Renal pelvis (tissue), 12 donors: ENCODE measurements at places on chromosomes 7 and 10. TPM values are rescaled to one million over a fixed set of nuclear protein-coding genes. Genes with fewer than 3 reads are reported as not detected.

GRCh38 chr10:74589226-74589673 is 237.2 kb upstream of the KAT6B start:
- DNase-seq: peak; percentile 85

GRCh38 chr10:111290649-111291048 is 213.8 kb downstream of the ADRA2A start:
- DNase-seq: no peak

GRCh38 chr7:36047091-36047658 is 105.9 kb upstream of the EEPD1 start:
- no peak for DNase-seq

DNA sequence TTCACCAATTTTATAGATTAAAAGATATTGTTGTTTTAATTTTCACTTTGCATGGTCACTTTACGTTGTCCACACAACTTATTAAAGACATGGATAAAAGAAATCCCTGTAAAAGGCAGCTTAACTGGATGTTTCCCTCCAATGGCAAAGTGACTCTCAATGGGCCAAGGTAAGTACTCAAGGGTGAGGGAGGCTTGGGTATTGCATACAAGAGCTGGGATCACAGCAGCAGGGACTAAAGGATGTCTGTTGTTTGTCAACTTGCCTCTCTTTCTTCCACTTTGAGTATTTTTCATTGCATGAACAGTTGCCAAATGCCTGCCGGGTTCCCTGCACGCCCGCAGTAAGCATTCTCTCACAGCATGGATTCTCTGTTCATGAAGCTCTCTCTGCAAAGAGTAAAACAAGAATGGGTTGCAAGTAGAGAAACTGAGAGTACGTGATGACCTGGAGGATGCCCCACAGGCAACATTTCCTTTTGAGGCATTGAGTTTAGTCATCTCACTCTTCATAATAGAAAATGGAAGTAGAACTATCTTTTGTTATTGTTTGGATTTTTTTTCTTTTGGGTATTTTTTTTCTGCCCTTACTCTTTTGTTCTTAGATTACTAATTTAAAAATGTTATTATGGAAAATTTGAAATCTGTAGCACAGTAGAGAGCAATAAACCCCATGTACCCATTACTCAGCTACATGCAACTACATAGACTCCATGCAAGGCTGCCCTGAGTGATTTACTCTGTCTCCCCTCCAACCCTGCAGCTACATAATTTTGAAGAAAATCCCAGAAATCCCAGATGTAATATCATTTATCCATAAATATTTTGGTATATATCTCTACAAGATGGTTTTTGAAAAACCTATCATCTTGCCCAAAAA is 26.3 kb downstream of the GPR141 start:
- DNase-seq: no peak

DNA sequence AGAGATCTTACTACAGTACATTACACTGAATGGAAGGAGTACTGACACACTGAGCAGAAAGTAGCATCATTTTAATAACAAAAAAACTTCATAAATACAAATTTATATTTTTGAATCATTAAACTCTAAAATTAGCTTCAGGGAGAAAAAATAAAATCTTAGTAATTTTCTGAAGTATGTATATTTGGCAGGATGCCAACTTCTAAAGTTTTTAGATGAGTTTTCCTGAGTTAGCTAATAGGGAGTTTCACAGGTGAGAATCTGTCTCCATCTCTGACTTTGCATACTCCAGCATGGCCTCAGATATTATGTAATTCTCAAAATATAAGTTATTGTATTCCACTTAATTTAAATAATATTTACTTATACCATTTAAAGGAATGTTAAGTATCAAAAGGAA is 673.2 kb upstream of the PCDH15 start:
- no peak for DNase-seq

DNA sequence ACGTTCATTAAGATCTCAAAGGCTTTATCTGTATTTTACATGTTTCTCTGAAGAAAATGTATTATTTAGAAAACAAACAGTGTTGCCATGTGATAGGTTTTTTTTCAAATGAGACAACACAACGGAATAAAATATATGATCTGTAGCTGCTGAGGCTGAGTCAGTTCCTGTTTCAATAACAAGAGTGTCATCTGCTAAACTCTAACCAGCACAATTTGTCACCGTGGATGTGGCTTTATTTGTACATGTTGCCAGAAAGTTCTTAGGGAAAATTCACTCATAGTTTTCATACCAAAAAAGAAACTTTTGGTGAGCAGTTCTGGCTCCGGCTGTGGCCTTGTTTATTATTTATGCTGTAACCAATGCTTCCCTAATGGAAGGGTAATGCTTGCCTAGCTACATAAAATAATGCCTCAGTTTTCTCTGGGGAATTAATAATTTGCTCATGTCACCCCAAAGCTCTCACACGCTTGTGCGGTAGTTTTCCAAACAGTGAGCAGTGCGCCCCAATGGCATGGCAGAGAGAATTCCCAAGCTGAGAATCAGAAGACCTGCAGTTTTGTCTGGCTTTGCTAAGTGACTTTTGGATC is 20.3 kb upstream of the KLF6 start:
- no peak for DNase-seq

DNA sequence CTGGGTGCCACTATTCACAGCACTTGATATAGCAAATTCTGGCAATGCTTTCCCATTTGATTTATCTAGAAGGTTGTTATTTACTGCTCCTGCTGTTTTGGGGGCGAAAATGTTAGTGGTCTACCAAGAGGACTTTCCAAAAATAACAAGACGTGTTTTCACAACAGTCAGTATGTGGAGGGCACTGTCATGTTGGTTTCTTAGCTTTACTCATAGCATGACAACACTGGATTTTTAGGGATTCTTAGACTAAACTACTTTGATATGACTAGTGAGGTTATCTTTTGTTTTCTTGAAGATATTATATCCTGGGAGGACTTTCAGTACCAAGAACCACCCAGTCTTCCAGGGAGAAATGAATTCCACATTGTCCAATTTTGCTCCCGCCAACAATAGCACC is 49.4 kb downstream of the NUDCD3 start:
- no peak for DNase-seq

- DNase-seq: no peak
Observed at GRCh38 chr7:95950698-95951097, 178.3 kb downstream of the DYNC1I1 start.

DNA sequence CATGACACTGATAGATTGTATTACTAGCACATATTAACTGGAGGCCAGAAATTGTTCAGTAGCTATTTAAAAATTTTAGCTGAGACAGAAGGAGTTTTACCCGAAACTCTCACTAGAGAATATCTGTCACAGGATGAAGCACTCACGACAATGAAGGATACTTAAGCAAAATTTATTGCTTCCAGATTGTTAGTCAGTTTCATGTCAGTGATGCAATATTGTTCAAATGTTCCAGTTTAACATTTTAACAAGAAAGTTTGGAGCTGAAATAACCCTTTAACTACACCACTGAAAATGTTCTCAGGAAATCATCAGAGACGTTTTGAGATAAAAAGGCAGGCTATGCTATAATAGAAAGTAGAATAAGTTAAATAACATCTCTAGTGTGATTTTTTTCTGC is 15.0 kb upstream of the CADPS2 start:
- DNase-seq: no peak

DNA sequence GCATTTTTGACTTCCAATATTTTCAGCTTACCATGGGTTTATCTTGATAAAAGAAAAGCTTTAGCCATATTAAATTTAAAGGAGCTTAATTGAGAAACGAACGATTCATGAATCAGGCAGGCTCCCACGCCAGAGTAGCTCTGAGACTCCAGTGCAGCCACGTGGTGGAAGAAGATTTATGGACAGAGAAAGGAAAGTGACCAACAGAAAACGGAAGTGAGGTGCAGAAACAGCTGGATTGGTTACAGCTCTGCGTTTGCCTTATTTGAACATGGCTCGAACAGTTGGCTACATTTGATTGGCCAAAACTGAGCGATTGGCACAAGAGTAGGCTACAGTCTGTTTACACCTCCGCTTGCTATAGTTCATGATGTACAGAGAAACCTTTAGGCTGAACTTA is 395.4 kb downstream of the GATA3 start:
- no peak for DNase-seq

- no peak for DNase-seq
Observed at GRCh38 chr7:140192620-140193019, 15.8 kb upstream of the KDM7A start.

DNA sequence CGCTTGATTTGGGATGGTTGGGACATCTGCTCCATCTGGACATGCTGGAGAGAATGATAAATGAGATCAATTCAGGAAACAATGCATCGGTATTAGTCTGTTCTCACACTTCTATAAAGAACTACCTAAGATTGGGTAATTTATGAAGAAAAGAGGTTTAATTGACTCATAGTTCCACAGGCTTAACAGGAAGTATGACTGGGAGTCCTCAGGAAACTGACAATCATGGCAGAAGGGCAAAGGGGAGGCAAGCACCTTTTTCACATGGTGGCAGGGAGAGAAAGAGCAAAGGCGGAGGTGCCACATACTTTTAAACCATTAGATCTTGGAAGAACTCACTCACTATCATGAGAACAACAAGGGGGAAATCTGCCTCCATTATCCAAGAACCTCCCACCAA is 16.8 kb upstream of the TSPAN12 start:
- DNase-seq: no peak

DNA sequence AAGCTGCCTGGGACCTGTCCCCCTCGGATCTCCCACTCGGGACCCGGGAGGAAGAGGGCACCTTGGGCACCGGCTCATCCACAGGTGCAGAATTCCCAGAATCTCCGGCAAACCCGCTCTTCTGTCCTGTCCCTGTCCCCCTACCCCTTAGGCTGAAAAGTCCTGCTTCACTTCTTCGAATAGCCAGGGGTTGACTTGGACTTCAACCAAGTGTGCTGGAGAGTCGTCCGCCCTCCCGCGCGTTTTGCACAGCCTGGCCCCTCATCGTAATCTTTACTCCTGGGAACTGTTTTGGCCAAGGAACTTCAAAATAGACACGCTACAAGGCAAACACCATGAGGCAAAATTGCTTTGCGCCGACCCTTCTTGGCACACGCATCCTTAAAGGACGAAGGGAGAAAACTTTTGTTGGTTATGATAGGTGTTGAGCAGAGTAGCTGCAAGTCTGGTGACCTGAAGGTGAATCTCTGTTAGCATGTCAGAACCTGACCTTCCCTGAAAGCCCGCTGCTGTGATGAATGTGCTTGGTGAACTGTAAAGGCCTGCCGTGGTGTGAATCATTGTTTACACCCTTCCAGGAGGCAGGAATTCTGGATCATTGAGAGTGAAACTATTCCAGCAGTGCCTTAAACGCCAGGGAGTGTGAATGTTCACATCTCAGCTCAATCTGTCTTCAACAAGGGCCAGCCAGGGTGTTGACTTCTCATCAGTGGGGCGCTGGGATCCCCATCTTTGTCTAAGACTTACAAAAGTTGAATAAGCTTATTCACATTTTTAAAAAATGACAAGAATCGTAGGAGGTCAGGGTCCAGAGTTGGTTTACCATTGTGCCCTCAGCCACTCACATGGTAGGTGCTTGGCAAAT is 589 bp upstream of the RAPGEF5 start:
- DNase-seq: peak; percentile 65

- DNase-seq: peak; percentile 9
Observed at GRCh38 chr7:24889611-24890010, 90.4 kb downstream of the OSBPL3 start.

GRCh38 chr7:91082852-91083495 is 181.3 kb upstream of the FZD1 start:
- DNase-seq: no peak

DNA sequence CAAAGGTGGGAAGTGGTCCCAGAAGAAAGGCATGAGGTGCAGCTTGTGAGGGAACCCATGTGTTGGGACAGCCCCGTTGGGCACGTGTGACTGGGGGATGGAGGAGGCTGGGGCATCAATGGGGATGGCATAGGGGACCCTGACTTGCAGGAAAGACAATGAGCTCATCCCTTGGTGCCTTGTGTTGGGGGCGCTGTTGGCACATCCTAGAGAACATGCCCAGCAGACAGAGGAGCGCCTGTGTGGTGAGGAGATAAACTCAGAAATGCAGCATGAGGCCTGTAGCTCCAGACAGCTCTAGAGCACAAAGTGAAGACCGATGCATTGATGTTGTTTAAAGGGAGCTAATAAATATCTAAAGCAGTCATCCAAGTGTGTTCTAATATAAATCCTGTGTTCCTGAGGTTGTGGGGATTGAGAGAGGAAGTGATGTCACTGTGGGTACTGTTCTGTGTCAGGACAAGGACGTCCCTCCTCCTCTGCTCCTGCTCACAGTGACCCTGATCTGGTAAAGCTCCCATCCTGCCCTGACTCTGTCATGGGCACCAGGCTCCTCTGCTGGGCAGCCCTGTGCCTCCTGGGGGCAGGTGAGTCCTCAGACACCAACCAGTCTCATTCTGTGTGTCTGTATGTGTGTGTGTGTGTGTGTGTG is 126.1 kb upstream of the PRSS58 start:
- no peak for DNase-seq

- DNase-seq: no peak
Observed at GRCh38 chr7:136143271-136143670, 166.1 kb upstream of the MTPN start.

The C10orf62 gene
- 1.3 TPM for polyA plus RNA-seq

The CAMK2B gene
- 3.3 TPM for polyA plus RNA-seq

The ERVW-1 gene
- polyA plus RNA-seq: 3.2 TPM

The PALD1 gene
- polyA plus RNA-seq: 12.7 TPM

The GRM8 gene
- polyA plus RNA-seq: 9.1 TPM

The PRDX3 gene
- polyA plus RNA-seq: 264 TPM

The OR13A1 gene
- not detected for polyA plus RNA-seq

The CPN1 gene
- polyA plus RNA-seq: 2.3 TPM

The TUBAL3 gene
- polyA plus RNA-seq: 0.16 TPM

The MYH16 gene
- 0.39 TPM for polyA plus RNA-seq

The TAF6 gene
- polyA plus RNA-seq: 65.8 TPM
